ENCODE measurements at places on chromosomes 1 and 21.

DNA sequence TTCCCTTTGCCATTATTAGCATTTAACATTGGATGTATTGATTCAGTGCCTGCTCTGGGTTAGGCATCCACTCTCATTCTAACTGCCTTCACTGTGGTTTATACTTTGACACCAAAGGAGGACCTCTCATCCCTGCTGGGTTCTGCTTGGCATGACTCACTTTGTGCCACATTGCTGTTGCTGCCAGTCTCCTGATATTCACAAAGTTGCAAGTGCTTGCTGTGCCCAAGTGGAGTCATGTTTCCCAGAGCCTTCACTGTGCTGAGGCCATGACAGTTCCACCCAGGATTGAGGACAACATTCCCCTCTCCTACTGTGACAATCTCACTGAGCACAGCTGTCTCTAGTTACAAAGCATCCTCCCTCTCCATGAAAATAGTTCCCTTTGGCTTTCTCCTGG is 519.9 kb upstream of the USP24 start:
- no peak for DNase-seq

GRCh38 chr1:36529769-36530260 is 47.1 kb upstream of the CSF3R start:
- DNase-seq, result no peak

GRCh38 chr1:159715855-159716254 is 1.5 kb upstream of the CRP start:
- no peak for DNase-seq

DNA sequence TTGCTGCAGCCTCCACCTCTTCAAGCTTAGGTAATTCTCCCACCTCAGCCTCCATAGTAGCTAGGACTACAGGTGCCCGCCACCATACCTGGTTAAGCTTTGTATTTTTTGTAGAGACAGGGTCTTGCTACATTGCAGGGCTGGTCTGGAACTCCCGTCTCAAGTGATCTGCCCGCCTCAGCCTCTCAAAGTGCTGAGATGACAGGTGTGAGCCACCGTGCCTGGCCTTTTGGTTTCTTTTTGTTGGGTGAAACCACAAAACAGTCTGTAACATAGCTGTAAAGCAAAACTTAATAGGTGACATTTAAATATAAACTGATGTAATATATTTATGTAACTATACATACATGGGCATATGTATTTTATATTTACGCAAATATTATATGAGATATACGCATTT is 3.1 kb upstream of the DNAJC11 start:
- no peak for DNase-seq

GRCh38 chr21:45990049-45990711 is 8.6 kb downstream of the COL6A1 start:
- no peak for DNase-seq

DNA sequence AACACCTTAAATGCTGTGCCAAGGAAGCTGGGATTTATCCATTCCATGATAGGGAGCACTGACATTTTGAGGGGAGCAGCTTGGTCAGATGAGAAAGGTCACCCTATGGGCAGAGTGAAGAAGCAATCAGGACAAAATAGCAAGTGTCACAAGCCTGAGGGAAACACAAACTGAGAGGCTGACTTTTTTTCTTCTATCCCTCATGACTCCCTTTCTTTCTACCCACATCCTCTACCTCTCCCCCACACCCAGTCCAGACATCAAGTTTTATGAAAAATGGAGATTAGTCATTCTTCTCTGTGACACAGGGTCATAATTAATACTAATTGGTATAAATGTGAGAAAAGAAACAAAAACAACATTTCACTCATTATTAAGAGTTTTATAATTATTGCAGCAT is 103.1 kb downstream of the SLC25A24 start:
- DNase-seq, result no peak

DNA sequence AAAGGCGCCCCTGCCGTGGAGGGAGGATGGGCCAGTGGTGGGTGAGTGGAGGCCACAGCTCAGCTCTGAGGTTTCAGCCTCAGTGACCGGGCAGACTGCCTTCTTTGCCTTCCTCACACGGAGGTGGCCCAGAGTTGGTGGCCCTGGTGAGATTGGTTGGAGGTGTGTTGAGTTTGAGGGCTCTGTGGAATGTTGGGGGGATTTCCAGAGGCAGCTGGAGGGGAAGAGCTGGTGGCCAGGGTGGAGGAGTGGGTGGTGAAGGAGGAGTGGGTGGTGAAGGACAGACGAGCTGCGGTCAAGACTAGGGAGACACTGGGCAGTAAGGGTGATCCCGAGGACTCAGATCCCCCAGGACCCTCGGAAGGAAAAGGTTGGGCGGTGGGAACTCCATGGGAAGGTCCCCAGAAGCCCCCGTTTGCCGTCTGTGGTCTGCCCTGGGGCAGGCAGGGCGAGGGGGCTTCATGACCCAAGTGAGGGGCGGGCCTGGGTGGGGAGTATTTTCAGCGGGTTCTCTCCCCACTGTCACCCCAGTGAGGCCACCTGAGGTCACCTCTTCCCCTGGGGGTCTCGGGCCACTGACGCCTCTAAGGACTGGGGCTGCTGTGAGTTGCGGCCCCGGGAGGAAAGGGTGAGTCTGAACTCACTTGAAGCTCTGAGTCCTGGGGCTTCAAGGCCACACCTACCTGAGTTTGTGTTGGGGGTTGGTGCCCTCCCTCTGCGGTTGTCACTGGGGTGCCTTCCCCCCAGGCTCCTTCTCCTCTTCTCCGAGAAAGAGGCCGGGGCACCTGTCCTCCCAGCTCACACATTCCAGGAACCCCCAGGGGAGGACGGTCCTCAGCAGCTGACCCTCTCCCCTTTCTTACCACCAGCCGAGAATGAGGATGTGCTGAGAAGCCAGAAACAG is 22.7 kb upstream of the PIK3CD start:
- DNase-seq, result peak; percentile 47
